ENCODE measurements at places on chromosomes 3 and 15.
A peak's percentile ranks its signal among the peaks of the same experiment; 100 is the strongest.

- DNase-seq: no peak
Measured at GRCh38 chr15:96230526-96231181, 99.8 kb upstream of the NR2F2 start.

DNA sequence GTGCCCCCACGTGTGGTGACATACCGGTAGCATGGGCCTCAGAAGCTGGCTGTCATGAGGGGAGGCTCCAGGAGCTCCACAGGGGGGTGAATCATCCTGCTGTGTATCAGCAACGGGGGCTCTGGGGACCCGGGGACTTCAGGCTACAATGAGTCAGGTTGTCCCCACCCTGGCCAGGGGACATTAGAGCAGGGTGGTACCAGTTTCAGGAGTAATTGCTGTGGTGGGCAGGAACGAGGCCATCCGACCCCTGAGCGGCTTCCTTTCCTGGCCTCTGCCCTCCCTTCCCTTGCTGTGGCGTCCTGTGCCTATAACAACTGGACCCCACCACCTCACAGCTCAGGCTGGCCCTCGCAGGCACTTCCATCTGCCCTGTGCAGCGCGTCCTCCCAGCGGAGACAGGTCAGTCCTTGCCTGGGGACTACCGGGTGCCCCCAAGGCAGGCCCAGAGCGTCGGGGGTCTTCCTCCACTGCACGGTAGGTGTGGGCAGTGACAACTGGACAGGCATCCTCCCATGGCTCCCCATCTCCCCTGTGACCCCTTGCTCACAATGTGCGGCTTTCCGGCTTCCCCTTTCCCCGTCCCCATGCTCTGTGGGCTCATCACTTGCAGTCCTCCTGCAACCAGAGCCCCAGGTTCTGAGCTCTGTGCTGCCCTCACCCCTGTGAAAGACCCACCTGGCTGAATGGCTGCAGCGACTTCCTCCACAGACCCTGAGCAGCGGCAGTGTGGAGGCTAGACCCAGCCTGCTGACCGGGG, 57.0 kb downstream of the KLF15 start:
- no peak for DNase-seq

- no peak for DNase-seq
Measured at GRCh38 chr3:160126051-160126450, 99.2 kb upstream of the C3orf80 start.

DNA sequence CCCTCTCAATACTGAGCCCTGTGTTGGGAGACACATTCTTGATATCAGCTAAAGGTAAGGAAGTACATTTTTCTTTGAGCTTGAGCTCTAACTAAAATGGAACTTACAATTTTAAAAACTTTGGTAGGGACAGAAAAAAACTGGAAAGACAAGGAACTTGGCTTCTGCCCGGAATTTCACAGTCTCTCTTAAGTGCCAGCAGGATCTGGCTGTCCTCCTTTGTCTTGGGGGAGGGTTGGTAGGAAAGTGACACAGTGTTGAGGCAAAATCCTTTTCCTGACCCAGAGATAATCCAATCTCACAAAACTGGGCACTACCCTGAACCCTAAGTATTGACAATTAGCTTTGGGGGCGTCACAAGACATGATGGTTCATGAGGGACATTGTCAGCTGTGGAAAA, 45.3 kb downstream of the ZPLD1 start:
- no peak for DNase-seq

- DNase-seq: no peak
Measured at GRCh38 chr15:58951388-58952007, 18.0 kb upstream of the SLTM start.

- no peak for DNase-seq
Measured at GRCh38 chr3:102017784-102018183, 168.5 kb downstream of the NFKBIZ start.

- no peak for DNase-seq
Measured at GRCh38 chr3:171791692-171792076, 18.6 kb downstream of the PLD1 start.

DNA sequence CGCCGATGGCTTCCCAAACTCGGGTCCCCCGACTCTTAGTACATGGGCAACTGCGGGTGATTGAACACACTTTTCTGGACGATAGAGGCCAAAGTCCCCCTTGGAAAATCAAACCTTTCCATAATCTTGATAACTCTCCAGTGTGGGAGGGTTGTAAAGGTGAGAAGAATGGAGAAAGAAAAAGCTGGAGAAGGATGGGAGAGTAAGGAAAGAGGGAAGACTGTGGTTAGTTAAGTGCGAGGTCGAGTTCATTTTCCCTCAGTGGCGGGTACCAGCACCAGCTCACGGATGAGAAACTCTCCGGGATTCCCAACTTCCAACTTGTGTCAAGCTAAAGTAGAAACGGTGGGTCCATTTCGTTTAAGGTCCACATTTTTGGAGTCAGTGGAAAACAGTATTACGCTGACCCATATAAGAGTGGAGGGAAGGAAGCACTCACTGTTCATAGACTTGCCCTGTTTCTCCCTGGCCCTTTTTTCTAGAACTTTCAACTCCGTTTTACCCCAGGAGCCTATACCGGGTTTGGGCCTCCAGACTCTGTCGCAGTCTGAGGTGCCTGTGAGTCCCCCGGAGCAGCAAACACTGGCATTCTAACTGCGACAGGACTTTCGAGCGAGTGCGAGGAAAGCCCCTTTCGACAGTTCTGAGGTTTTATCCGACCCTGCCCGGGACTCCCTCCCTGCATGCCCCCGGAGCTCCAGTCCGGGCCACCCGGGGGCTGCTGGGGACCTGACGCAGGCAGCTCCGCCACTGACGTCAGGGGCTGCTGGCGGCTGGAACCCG, 14.8 kb downstream of the ZIC1 start:
- DNase-seq: no peak

GRCh38 chr3:155007729-155008128, 72.4 kb upstream of the MME start:
- DNase-seq: no peak

GRCh38 chr3:134419214-134419959, 45.1 kb upstream of the AMOTL2 start:
- DNase-seq: no peak

GRCh38 chr15:43165801-43166325, 19.3 kb upstream of the CCNDBP1 start:
- DNase-seq: no peak

GRCh38 chr3:109570408-109570807, 233.1 kb upstream of the DPPA4 start:
- DNase-seq: no peak

DNA sequence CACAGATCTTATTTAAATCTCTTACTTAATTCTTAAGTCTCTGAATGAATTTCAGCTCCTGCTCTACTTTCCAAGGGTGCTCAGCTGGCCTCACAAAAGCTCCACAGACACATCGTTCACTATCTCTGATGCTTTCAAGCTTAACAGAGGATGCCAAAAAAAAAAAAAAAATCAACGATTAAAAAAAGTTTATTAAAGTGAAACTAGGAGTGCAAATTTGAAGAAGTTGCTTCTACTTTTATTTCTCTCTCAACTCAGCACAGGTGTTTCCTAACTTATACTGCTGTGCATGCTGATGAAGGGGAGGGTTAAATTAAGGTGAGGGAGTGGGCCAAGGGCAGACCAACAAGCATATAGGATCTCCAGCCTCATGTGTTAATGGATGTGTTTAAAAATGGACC, 157.2 kb downstream of the TIGIT start:
- DNase-seq: no peak

DNA sequence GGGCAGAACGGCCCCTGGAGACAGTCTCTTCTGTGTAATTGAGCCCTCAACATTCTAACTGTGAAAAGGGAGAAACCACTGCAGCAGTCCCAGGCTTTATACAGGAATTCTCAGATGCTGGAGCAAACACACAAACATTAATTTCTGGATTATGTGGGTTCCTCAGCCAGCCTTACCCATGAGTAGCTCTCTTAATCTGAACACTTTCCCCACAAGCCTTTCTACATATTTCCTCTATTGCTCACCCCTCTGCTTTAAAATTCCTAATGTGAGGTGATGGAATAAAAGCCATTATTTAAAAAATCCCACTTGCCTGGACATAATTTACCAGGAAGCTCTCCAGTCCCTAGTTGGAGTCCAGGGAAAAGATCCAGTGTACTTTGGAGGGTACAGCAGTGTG, 139.0 kb downstream of the CTNNB1 start:
- DNase-seq: no peak

- no peak for DNase-seq
Measured at GRCh38 chr3:195160257-195160898, 110.6 kb downstream of the XXYLT1 start.

GRCh38 chr15:93300796-93301195, 211.8 kb upstream of the RGMA start:
- no peak for DNase-seq

DNA sequence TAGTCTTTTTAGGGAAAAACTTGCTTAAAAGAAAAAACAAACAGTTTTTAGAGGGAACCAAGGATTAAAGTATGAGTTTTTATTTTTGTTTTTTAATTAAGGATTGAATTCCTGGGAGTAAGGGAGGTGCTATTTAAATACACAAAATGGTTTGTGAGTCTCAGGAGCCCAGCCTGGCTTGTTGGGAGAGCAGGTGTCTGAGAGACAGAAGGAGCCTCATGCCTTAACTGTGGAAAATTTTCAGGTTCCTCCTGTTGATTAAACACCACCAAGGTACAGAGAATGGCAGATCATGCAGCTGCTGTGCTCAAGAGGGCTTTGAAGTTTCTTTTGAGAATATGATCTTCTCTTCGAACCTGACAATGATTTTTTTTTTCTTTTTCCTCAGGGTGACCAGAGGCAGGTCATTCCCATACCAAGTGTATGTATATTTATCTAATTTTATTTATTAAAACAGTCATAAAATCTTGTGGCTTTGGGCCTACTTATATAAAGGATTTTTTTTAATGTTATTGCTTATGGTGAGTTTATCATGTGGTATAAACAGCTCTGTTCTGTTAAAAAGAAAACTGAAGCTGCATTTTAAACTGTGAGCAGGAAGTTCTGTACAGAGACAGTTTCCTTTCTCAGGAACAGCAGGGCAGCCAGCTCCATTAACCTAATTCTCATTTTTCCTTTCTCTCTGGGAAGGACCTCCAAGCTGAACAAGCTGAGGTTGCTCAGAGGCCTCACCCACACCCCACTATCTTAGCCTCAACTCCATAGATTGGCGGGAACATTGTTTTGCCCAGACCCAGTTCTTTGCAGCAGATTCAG, 33.7 kb upstream of the VILL start:
- DNase-seq: no peak

GRCh38 chr15:40279437-40280141, 3.3 kb downstream of the ANKRD63 start:
- peak; percentile 71 for DNase-seq

DNA sequence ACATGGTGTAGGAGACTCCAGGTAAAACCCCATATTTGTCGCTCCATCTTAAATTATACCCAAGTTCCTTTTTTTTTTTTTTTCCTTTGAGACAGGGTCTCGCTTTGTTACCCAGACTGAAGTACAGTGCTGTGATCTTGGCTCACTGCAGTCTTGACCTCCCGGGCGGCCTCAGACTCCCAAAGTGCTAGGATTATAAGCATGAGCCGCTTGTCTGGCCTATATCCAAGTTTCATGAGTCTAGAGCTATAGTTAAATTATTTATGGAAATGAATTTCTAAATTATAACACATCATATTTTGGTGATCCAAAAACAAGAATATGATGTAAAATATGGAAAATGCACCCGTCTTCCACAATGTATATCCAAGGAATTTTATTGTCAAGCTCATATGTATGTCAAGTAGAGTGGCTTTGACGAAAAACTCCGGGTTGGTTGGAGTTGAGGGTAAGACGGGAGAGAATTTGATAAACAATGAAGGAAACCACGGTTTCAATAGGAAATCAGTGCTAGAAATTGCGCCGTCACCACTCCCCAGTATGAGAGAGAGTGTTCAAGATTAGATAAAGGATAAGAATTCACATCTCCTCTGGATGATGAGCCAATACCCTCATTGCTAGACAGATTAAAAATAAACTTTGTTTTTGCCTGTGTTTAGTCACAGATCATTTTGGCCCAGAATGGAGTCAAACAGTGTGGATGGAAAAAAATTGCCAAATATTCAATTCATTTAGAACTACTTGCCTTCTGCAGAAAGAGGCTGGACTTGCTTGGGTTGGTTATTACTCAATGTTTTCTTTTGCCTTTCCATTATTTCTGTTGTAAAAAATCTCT, 209.2 kb upstream of the NR2F2 start:
- no peak for DNase-seq

DNA sequence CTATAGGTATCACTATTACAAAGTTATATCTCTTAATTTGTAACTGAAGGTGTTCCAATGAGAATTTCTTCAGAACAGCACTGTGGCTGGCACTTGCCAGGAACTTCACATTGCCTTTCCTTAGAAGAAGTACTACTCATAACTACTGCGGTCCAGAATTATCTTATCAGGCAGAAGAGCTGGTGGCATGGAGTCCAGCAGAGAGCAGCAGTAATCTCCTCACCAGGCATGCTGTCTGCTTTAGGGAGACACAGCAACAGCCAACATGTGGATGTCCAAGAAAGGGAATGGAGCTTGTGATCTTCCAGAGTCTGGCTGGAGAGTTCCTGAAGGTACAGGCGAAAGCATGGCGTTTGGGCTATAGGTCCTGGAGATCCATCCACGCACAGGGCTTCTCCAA, 919.7 kb upstream of the NR2F2 start:
- DNase-seq: no peak

DNA sequence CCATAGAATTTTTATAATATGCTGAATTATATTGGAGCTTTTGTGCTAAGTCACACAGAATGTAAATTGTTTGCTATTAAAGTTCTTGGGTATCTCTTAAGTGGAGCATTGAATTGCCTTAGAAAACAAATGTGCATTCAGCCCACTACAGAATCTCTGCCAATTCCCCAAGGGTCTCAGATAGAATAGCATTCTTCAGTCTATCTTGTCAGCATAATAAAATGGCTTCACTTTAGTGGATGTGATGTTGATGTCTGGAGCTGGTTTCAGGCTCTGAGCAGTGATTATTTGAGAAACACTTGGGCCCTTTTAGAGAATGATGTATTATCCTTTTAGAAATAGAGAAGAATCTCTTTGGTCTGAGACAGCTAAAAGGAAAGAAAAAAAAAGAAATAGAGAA, 45.2 kb downstream of the LRCH3 start:
- no peak for DNase-seq

- DNase-seq: no peak
Measured at GRCh38 chr3:102106416-102107097, 257.2 kb downstream of the NFKBIZ start.

DNA sequence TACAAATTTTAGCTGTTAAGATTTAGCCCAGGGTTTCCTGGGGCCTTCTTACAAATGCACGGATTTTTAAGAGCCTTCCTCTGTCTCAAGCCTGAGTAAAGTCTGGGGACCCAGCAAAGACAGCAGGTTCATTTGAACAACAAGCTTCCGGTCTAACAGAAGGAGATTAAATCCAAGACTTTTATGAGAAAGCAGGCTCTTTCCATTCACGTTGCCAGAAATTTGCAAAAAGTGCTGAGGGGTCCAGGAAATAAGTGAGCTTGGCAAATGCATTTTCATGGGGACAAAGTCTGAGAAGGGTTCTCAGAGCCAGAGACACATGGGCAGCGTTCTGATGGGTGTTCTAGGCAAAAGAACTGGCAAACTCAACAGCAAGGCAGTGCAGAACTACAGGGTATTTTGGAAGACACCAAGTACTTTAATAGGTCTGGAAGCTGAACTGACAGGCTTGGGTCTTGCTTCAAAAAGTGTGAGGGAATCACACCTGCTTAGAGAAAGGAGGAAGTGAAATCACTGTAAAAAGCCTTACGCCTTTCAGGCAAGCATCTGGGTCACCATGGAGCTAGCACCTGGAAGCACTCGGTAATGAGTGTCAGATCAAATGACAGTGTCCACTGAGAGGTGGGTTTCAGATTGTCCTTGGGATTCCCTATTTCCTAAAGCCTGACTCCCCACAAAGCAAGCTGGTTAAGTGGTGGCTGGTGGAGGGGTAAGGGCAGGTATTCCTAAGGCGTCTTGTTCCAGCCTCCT, 115.8 kb upstream of the ARHGEF3 start:
- DNase-seq: no peak

GRCh38 chr15:41423979-41424659, 7.2 kb downstream of the RTF1 start:
- no peak for DNase-seq

Data from right atrium auricular region (tissue), 2 donors.